ENCODE measurements at places on chromosomes 6 and 20.
A peak's percentile ranks its signal among the peaks of the same experiment; 100 is the strongest.

DNA sequence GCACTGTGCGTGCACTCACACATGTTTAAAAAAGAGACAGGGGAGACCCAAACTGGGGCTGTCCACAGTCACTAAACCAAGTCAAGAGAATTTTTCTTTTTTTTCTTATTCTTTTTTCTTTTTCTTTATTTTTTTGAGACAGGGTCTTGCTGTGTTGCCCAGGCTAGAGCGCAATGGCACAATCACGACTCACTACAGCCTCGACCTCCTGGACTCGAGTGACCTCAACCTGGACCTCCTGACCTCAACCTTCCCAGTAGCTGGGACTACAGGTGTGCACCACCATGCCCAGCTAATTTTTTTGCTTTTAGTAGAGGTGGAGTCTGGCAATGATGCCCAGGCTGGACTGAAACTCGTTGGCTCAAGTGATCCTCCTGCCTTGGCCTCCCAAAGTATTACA lies 89.4 kb upstream of the NFATC2 start:
- DNase-seq: no peak

GRCh38 chr6:44855562-44856411 lies 468.3 kb downstream of the CDC5L start:
- DNase-seq: no peak

DNA sequence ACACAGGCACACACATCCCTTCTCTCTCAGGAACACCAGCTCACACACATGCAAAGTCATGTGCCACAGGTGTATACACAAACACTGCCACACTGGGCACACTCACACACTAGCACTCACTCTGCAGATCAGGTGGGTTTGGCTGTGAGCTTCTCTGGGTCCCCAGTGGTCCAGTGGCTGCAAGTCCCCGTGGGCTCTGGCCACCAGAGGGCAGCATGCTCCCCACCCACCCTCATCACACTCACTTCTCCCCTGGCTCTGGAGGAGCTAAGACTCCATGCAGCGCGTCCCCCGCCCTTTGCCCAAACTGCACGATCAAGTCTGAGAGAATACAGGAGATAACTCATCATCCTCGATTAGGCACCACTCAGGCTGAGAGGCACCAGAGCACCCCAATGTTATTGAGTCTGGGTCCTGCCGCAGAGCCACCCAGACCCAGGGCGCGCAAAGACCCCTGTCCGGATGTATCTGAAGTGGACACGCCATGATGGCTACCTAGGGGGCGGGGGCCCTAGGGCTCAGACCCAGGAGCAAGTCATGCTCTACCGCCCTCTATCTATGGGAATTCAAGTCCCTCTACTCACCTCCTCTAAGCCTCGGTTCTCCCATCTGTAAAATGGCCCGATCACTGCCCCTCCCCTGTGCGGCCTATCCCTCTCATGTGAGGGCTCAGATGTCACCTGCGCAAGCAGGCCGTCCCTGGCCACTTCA lies 90.5 kb downstream of the GRM4 start:
- peak; percentile 36 for DNase-seq

DNA sequence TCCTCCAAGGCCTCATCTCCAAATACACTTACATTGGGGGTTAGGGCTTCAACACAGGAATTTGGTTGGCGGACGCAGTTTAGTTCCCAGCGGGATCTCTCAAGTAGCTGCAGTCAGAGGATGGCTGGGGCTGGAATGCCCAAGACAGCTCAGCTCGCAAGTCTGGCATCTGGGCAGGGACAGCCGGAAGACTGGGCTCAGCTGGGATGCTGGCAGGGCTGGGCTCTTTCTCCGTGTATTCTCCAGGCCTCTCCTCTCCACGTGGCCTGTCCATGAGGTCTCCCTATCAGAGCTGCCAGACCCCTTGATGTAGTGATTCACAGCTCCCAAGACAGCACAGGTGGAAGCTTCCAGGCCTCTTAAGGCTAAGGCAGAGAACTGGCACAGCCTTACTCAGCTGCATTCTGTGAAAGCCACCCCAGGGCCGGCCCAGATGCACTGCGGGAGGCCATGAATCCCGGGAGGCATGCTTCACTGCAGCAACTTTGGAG lies 5.0 kb downstream of the FGD2 start:
- DNase-seq: no peak

GRCh38 chr6:93083337-93084230 lies 335.8 kb downstream of the EPHA7 start:
- DNase-seq: no peak

- no peak for DNase-seq
Measured at GRCh38 chr6:129844118-129844891, 16.8 kb downstream of the TMEM244 start.

- DNase-seq: no peak
Measured at GRCh38 chr6:70289299-70289698, 13.6 kb downstream of the COL9A1 start.

- no peak for DNase-seq
Measured at GRCh38 chr20:22574545-22575086, 9.8 kb downstream of the FOXA2 start.

GRCh38 chr6:125922322-125922860 lies 34.2 kb upstream of the HINT3 start:
- DNase-seq: no peak

- no peak for DNase-seq
Measured at GRCh38 chr6:65088575-65088974, 618.5 kb downstream of the EYS start.

DNA sequence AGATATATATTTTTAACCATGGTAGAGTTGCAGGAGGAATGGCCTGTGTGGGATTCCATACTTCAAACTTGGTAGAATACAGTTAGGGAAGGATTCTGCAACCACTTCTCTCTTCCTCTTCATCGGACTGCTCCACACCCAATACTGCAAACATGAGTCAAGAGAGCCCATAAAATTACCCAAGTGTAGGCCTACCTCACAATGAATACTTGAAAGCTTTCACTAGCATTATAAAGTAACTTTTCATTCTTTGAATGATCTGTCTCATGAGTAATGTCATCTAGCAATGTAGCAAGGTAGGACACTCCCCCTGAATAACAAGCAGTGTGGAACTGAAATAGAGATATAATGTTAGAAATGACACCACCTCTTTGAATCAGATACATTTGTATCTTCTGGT lies 79.4 kb downstream of the FOXC1 start:
- DNase-seq: no peak

DNA sequence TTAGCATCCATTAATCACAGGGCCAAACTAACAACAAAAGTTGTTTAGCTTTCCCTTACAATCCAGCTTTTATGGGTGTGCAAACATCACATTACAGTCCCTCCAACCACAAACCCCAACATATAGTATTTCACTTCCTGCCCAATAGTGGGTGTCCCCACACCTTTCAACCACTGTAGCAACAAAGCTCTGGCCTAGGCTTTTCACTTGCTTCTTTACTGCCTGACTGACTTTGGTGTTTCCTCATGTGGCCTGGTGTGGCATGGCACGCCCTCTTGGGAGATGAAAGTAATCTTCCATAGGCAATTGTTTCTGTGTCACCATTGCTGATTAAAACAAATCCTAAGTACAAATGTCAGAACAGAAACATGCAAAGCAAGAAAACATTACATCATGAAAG lies 46.3 kb downstream of the MCM8 start:
- no peak for DNase-seq

- DNase-seq: no peak
Measured at GRCh38 chr6:28551891-28552666, 26.4 kb downstream of the GPX5 start.

DNA sequence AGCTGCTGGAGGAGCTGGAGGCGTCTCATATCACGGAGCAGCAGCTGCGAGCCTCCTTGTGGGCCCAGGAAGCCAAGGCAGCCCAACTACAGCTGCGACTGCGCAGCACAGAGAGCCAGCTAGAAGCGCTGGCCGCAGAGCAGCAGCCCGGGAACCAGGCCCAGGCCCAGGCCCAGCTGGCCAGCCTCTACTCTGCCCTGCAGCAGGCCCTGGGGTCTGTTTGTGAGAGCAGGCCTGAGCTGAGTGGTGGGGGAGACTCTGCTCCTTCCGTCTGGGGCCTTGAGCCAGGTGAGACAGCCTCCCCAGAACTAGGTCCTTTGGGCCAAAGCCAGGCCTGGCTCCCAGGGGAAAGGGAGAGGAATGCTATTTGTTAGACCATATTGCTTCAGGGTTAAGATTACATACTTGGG lies 31.7 kb downstream of the C20orf173 start:
- no peak for DNase-seq

DNA sequence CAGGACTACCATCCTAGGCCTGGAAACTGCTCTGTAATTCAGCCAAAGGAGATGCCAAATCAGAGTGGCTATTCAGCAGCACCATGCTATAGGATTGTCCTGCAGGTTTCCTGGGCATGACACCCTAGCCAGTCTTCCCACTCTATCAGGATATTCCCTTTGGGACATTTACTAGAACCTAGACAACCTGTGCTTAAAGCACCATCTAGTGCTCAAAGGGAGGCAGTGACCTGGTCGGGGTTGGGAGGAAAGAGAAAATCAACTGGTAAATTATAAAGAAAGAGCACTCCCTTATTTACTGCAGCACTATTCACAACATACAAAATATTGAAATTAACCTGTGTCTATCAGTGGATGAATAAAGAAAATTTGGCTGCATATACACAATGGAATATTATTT lies 67.2 kb upstream of the SMLR1 start:
- DNase-seq: no peak

DNA sequence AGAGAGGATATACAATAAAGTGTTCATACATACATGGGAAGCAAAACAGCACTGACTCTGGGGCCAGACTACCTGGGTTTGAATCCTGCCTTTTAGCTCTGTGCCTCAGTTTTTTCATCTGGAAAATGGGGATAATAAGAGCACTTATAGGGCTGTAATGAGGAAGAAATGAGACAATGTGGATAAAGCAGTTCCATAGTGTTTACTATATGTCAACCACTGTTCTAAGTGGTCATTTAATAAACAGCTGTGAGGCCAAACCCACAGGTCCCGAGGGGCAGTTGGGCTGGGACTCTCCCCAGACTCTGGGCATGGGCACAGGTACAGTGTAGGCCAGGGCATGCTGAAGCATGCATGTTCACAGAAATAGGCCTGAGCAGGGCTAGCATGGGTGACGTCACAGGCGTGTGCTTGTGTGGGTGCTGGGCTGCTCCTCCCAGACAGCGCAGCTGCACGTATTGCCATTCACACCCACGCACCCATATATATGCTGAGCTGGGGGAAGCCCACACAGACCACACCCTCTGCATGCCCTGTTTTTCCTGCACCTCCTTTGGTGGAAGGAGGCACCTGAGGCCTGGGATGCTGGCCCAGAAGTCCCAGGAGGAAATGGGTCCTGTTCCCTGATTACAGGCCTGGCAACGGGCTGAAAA lies 3.5 kb upstream of the PLCG1 start:
- DNase-seq: peak; percentile 53

DNA sequence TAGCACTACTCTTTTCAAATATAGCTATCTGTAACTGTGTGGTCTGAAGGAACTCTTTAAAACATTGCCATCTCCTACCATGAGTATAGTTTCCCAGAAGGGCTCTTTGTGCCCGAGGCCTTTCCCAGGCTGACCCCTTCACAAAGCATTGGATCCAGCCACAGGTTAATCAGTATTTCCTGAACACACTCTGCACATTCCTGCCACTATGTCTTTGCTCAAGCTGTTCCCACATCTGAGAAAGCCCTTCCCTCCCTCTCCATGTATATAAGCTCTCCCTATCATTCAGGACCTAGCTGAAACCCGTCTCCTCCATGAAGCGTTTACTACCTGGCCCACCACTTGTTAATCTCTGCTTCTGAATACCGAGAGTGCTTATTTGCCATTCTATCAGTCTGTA lies 47.8 kb upstream of the PKHD1 start:
- DNase-seq: no peak

DNA sequence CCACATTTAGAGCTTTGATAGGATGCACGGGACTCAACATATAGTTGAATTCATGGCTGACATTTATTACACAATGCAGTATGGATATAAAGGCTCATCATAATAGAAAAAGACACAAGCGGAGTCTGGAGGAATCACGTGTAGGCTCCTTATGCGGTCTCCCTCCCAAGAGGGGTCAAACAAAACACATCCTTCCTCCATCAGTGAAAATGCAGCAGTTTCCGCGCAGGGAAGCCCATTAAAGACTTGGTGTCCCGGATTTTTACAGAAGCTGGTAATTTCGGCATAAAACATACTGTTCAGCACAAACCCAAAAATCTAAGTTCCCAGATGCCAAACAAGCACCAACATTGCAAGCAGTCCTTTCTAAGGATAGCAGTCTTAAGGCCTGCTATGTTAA lies 1.1 kb downstream of the USP45 start:
- no peak for DNase-seq

- no peak for DNase-seq
Measured at GRCh38 chr20:50601511-50602431, 89.6 kb downstream of the RIPOR3 start.

- DNase-seq: no peak
Measured at GRCh38 chr20:53365539-53366075, 228.0 kb downstream of the ZNF217 start.

DNA sequence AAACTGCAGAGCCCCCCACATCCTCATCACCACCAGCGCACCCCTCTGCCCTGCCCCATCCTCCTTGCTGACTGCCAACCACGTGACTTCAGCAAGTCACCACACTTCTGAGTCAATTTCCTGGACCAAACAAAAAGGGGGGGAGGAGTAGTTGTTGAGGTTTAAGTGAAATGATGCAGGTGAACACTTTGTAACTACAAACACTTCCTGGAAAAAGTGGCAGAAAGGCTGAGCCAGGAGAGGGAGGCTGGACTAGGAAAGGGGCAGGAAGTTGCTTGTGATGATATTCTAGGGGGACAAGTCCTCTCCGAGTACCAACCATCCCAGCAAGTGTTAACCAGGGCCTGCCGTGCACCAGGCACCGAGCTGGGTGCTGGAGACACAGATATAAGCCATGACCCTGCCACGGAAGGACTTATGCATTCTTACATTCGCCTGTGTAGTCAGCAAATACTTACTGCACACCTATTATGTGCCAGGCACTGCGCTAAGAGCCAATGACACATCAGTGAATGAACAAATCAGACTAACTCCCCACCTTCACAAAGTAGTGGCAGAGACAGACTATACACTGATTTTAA lies 67.3 kb downstream of the PREX1 start:
- DNase-seq: peak; percentile 56

DNA sequence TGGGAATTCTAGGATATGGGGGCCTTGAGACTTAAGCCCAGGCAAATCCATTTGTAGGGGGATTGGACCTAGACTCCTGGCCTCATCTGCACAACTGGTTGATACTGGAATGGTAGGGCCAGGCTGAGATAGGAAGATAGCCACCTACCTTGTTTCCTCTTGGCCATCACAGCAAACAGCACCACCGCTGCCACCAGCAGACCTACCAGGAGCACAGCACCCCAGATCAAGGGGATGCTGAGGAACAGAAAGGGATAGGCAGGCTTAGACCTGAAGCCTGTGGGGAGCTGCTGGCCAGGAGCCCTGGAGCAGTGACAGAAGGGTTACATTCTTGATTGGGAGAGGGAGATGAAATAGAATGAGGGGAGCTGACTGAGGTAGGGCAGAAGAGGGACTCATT lies 3.5 kb downstream of the TREML1 start:
- no peak for DNase-seq

Measured in stimulated activated CD4-positive, alpha-beta T cell treated with anti-CD3 and anti-CD28 coated beads, Interleukin-12 subunit alpha, Interleukin-12 subunit beta, amount 100 ng/mL, for 48 hours (primary cell).